ENCODE measurements at places on chromosomes 11 and 22.

DNA sequence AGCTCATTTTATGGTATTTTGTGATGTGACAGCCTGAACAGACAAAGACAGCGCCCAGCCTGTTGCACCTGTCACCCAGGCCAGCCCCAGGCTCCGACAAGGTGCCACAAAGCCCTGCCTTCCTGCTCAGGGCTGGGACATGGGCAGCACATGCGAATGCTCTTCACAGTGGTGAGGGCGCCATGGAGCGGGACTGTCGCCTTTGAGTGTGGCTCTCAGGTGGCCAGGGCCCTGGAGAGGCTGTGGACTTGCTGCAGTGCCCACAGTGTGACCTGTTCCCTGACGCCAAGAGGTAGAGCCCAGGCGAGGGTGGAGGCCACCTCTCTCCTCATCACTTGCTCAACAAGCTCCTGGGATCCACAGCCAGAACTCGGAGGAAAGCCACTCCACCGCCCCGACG is 346.3 kb downstream of the SHANK2 start:
- no peak for DNase-seq

DNA sequence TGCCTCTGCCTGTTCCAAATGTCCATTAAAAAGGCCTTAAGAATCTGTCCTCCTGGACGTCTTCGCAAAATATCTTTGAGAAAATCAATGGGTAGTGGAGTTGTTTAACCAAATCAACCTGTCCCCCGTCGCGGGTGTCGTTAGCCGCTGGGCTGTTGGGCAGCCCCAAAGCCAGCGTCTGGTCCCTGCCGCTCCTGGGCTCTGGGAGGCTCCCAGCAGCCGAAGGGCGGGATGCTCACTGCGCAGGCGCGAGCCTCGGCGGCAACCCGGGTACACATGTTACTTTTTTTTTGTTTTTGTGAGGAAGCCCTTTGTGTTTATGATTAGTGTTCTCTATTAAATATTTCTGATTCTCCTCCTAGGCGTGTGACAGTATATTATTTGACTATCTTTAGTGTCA is 12.6 kb downstream of the MMP10 start:
- no peak for DNase-seq

- DNase-seq: no peak
Observed at GRCh38 chr11:82355313-82355823, 378.3 kb downstream of the FAM181B start.

DNA sequence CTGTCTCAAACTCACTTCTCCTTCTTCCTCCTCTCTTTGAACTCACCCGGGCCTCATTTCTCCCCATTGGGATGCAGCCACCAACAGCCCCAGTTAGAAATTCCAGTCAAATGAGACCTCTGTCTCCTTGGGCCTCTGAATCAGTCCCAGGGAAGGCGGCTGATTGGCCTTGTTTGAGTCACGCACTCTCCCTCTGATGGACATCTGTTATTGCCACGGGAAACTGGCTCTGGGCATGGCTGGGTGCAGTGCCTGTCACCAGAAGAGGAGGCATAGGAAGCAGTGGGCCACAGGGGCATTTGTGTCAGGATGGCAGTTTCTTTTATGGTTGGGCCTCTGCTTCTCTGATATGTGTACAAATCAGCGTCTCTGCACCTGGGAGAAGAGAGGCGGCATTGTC is 9.6 kb upstream of the WNT11 start:
- no peak for DNase-seq

DNA sequence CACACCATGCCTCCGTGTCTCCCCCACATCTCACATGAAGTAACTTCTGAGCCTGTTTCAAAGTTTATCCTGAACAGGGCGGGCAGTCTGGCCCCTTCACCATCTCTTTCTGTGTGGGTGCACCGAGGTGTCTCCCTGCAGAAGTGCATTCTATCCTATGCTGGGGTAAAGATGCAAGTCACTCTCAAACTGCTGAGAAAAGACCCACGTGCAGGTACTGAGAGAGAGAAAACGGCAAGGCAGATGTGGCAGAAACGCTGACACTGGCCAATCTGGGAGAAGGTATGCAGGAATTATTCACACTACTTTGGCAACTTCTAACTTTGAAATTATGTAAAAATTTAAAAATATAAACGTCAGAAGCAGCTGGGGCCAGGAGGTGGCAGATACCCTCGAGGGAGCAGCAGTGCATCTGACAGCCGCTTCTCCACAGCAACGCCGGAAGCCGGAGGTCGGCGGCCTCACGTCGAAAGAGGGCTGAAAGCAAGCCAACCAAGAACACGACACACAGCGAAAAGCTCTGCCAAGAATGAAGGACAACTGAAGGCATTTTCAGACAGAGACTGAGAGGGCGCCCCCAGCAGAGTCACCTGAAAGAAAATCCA is 34.2 kb upstream of the MOB2 start:
- no peak for DNase-seq

GRCh38 chr11:36777311-36777710 is 179.3 kb upstream of the RAG2 start:
- DNase-seq: no peak

DNA sequence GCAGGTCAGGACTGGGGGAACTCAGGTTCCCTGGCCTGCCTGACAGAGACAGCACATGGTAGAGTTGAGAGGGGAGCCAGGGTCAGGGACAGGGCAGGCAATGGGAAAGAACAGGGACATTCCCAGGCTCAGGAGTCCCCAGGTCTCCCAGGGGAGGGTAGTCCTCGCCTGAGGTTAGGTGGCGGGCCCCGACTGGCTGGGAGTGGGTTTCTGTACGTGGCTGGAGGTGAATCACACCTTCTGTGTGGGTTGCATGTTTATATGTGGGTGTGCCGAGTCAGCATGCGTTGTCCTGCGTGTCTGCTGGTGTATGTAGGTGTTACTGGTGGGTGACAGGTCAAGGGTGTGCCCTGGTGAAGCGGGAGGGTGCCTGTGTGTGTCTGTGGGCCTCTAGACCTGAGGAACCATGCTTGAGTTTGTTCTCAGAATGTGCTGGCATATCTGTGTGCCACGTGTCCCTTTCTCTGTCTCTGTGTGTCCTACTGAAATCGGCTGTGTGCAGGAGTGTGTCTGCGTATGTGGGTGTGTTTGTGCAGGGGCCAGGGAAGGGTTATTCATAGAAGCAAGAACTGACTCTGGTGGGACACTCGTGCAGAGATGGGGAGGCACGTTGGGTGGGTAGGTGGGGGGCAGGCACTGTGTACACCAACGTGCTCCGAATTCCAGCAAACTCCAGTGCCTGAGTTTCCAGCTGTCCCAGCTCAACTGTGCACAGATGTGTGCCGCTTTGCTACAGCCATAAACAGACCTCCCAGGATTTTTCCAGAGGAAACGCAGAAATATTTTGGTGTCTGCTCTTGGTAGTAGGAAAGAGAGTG is 23.8 kb upstream of the OAF start:
- DNase-seq: no peak

- DNase-seq: no peak
Observed at GRCh38 chr11:13013054-13013488, 4.0 kb downstream of the RASSF10 start.

GRCh38 chr11:119635041-119635740 is 93.8 kb downstream of the NECTIN1 start:
- no peak for DNase-seq

- no peak for DNase-seq
Observed at GRCh38 chr11:17428925-17429324, 40.5 kb upstream of the KCNJ11 start.

DNA sequence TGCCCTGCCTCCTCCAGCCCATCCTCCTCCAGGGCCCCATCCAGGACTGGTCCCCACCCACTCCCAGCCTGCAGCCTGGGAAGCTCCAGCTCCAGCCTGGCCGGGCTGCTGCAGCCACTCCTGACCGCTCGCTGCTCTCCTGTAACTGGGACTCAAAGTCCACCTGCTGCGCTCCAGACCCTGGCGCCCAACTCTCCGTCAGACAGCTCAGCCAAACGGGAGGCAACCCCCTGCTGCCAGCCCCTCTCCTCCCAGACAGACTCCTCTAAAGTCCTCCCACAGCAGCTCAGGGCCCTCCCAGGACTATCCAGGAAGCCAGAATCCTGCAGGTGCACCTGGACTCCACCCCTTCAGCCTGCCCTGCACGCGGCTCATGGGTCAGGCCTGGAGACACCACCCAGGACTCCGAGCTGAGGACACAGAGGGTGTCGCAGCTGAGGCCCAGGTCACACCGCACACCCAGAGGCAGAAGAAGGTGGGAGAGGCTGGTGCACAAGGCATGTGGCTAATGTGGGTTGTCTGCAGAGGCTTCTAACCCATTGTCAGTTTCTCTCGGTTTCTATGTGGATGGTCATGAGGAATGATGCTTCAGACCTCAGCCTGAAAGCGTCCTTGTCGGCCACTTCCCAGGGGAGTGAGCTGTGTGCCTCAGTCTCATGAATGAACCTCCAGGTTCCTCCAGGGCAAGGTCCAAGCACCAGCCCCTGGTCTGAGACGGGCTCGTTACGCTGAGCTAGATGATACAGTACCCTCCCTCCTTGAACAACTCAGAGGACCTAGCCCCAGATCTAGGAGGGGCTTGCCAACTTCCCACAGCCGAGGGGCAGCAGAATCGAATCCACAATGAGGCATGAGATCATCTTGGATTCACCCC is 1514.8 kb downstream of the TBC1D22A start:
- no peak for DNase-seq

DNA sequence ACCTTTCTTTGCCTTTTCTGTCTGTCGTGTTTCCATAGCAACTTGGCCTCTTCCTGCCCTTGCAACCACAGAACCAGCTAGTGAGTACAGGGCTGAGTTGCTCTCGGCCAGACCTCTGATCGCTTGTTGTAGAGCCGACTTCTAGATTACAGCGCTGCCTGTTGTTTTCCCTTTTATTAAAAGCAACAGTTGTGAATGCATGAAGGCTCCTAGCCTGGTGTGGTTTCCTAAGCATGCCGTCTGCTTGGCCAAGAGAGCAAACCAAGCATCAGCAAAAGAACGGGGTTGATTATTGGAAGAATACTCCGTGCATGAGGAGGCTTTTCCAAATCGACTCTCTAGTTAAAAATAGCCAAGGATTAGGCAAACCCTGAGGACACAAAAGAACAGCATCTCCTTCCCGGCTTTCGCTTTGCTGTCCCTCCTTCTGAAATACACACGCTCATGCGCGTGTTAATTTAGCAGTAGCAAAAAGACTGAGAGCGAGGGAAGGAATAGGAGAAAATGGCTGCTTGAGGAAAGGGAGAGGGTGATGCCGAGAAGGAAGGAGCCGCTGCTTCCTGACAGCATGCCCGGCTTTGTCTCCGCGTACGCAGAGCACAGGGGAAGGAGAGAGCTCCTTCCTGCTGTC is 71.5 kb upstream of the TTC12 start:
- DNase-seq: no peak

DNA sequence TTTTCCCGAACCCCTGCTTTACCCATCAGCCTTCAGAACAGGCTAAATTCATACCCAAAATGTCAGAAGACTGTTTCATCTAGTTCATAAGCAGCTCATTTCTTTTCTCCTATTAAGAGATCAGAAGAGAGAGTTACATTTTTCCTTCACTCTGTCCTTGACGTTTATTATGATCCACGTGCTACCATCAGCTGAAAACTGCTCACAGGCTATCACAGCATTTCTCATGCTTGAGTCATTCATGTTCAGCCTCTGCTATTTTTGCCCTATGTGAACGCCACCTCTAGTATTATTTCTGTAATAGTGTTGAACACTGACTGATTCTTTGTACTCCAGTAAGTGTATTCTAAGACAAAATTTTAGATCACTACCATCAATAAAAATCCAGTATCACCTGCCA is 51.9 kb downstream of the SLC1A2 start:
- DNase-seq: no peak

DNA sequence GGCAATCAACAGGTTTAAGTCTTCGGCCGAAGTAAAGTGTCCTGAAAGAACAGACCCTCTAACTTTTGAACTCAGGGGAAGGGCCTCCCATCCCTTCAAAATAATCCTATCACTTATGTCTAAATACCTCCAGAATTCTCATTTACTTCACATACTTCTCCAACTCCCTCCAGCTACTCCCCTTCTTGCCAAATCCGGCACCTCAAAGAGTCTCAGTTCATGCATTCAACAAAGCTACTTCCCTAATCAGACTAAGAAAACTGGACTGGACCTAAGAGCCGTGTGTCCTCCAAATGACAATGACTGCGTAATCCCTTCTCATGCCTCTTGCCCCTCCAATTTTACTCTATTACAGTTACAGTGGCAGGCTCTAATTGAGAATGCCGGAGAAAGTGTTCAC is 1.3 kb downstream of the DDB1 start:
- DNase-seq: no peak

GRCh38 chr11:85685125-85685819 is 723 bp downstream of the CCDC89 start:
- no peak for DNase-seq

- no peak for DNase-seq
Observed at GRCh38 chr22:46546466-46547178, 9.2 kb upstream of the CELSR1 start.

DNA sequence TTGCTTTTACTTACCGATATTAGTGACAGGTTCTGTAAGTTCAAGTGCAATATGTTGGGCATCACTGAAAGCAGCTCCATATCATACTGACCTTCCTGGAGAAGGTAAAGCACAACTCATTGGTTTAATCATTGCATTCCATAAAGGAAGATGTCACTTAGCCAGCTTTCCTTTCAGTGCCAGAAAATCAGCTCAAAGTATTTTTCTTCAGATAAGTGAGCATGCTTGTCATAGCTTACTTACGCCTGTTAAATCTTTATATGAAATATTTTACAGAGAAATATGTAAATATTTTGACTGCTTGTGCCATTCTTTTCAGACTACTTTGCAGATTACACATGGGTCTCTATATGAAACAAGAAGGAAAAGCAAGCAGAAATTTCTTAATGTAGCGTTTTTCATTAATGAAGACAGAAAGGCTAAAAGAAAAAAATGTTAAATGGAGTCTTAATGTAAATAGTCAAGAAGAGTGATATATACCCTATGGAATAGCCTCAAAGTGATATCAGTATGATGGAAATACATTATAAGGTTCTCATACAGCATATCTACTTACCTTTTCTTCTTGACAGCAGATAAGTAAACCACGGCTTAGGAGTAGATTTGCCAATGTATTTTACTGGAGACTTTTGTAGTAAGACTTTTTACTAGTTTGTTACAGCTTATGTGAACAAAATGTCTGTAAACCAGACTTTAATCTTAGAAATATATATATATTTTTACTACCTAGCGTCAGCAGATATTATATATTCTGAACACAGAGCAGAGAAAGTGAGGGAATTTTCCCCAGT is 649.7 kb downstream of the METTL15 start:
- no peak for DNase-seq

DNA sequence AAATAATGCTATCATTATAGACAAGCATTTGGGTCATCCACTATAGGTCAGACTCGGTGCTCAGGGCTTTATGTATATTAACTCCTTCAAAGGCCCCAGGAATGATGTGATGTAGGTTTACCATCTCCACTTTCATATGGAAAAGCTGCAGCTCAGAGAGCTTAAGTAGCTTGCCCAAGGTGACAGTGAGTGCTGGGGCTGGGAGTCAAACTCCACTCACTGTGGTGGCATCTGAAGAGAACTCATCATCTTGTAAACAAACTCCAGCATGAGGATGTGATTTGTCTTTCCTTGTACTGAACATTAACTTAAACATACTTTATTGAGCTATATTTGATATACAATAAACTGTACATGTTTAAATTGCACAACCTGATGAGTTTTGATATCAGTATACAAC is 25.4 kb downstream of the TENM4 start:
- no peak for DNase-seq

Data from activated CD8-positive, alpha-beta memory T cell treated with anti-CD3 and anti-CD28 coated beads for 1 hour (primary cell).